ENCODE measurements at places on chromosomes 3 and 15.

DNA sequence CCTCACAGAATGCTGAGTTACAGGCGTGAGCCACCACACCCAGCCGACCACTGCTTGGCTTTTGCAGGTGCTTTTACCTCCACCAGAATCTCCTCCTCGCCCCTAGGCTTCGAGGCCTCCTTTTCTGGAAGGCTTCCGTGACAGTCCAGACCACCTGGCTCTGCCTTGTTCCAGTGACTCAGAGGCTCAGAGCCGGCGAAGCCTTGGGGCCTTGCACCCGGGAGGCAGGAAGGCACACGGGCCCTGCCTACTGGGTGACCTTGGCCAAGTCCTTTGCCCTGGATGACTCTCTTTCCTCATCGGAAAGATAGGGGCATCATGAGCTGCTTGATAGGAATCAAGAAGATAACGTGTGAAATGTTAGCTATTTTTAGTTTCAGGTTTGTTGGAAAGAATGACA lies 31.3 kb upstream of the FURIN start:
- no peak for DNase-seq

- DNase-seq, result no peak
Observed at GRCh38 chr3:135811651-135812050, 153.9 kb upstream of the PPP2R3A start.

GRCh38 chr3:53182764-53183355 lies 21.9 kb downstream of the PRKCD start:
- DNase-seq, result no peak

DNA sequence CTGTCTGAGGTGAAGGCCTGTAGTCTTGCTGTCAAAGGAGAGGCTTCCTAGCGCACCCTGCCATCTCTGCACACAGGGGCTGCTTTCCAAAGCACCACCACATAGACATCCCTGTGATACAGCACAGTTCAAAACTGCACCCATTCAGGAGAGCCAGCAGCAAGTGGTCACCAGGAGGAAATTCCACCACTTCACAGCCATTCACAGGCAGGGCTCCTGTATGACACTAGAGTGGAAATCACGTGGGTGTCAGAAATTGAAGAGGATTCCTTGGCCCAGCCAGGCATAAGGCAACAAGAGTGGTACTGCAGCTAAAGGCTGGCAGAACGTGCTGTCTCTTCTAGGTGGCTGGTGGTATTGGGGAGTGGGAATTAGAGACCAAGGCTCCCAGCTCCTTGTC lies 102.8 kb downstream of the RFTN1 start:
- no peak for DNase-seq

DNA sequence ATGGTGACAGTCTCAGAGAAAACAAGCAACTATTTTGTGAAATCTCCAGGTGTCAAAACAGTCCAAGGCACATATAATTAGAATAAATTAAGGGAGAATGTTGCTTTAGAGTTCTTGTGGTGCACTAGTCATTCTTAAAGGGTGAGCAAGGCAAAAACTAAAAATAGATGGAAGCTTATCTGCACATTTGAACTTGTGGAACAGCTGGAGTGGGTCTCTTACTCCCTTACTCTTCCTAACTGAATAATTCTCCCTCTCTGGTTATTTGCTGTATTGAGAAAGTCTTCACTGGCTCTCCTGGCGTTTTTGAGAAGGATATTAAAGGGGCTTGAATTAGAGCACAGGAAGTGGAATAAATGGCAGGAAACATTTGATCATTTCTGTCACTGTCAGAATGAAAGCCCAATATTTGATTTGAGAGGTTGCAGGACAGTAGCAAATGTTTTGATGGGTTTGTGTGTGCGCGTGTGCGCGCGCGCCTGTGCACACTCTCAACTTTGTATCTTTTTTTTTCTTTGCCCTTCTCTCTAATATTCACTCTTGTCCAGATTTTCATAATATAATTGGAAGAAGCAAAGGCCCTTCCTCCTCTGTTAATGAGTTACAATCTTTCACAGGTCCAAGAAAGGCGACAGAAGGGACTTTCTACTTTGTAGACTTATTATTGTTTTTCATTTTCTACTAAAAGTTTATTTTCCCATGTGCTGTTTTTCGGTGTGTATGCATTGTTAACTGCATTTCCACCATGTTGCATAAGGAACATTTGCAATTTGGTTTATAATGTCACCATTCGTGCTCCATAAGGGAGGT lies 40.9 kb downstream of the AKAP13 start:
- no peak for DNase-seq

GRCh38 chr3:128504533-128504915 lies 11.5 kb upstream of the GATA2 start:
- DNase-seq, result no peak
